Stimulated activated CD4-positive, alpha-beta T cell treated with anti-CD3 and anti-CD28 coated beads, Interleukin-15, amount 100 ng/mL, for 1 hour (primary cell): ENCODE measurements at places on chromosomes 13 and 19.

DNA sequence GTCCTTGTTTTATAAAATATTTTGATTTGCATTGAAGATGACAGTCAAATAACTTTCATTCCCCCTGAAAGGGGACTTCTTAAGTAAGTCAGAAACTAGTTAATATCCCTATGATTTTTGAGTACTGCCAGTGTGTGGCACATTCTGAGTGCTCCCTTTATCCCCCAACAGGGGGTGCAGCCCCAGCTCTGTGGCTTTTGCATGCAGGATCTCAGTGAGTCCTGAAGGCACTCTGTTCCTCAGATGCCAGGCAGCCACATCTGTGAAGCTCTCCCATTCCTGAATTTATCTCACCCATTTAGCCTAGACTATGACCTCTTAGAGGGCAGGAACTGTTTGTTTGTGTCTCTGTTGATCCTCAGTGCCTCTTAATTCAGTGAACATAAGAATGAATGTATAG is 123.1 kb downstream of the CDK8 start:
- DNase-seq, result no peak

DNA sequence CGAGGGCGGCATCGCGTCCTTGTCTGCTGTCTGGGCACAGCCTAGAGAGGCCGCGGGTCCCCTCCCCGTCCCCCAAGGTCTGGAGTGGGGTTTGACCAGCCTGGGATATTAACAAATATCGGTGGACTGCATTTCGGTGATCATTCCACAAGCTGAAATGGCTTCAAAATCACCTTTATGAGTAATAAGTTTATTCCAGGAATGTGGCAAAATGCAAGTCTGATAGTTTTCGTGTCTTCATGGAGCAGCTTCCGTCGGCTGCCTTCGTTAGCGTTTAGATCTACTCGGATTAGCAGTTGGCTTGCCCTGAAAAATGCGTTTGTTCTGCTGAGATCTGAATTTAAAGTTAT is 1.1 kb upstream of the GJA3 start:
- no peak for DNase-seq

- DNase-seq, result no peak
Observed at GRCh38 chr13:48411147-48411794, 1.6 kb downstream of the LPAR6 start.

DNA sequence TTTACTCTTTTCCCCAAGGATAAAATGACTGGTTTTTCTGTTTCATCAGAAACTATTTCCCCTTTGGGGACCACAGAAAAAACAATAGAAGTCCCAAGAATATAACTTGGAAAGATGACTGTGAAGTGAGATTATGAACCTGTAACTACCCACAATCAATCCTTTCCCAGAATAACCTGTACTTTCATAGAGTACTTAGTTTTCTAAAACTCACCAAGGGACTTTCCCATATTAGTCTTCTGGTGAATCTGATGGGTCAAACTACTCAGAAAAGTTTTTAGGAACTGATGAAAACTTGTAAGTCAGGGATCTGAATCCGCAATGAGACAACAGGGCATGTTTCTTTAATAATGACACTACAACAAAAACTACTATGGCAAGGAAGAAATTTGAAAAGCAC is 62.6 kb downstream of the STK24 start:
- no peak for DNase-seq

GRCh38 chr13:97567510-97568243 is 133.7 kb downstream of the RAP2A start:
- DNase-seq, result no peak

DNA sequence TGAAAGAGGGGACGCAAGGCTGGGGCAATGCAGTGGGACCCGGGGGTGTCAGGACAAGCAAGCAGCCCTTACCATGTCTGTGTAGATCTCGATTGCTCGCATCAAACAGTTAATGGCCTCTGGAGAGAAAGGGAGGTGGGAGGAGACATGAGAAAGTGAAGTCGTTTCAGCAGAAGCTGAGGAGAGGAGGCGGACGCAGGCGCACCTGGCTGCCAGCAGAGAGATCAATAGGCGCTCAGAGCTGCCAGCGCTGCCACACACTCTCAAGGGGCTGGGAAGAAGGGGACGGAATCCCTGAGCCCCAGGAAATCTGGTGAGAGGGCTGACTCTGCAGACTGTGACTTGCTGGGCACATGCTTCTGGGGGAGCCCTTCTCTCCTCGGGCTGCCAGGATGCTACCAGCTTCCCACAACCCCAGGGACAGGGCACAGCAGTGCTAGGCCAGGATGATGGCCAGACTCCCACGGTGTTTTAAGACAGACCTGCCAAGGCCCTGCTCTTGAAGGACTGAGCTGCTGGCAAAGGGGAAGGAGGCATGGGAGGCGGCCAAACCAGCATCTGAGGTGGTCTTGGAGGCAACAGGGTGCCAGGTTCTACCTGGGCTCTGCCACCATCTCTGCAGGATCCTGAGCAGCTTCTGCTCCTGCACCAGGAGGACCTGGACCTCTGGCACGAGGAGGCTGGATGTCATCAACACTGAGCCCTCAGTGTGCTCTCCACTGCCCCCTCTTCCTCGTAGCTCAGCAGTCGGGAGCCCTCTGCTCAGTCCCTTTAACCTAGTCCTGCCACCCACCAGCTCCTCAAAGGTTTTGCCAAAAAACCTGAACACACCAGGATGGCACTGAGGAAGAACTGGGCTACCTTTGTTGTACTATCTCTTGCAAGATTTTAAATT is 11.7 kb upstream of the KPTN start:
- DNase-seq, result no peak

DNA sequence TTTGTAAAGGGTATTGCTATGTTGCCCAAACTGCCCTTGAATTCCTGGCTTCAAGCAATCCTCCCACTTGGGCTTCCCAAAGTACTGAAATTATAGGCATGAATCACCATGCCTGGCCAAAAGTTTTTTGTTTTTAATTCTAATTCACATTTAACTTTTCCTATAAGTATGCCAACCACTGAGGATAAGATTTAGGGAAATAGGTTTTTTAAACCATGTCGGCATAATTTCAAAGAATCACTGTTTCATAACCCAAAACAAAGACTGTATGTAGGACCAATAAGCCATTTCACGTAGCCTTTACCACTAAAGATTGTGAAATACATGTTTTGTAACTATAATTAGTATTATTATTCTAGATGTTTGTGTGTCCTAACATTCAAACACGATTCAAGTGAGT is 8.2 kb downstream of the ZDHHC20 start:
- no peak for DNase-seq

DNA sequence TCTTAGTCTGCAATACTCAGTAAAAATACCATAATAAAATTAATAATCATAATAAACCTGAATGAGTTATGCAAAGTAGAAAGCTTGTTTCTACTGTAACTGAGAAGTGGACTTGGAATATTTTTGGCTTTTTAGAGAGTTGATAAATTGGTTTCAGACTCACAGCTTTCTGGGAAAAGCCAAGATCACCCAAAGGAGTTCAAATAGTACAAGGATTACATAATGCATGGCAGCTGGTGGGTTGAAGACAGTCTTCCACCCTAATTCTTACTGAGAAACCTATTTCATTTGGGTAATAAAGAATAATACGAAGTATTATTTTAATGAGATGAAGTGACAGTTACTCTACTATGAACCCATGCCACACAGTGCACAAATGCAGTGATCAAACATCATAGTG is 139.4 kb upstream of the KLF12 start:
- no peak for DNase-seq

- no peak for DNase-seq
Observed at GRCh38 chr13:59721926-59722910, 441.5 kb downstream of the DIAPH3 start.

GRCh38 chr19:45421947-45422498 is 1.7 kb downstream of the ERCC1 start:
- DNase-seq, result no peak

- DNase-seq, result no peak
Observed at GRCh38 chr13:67273001-67273400, 42.9 kb upstream of the PCDH9 start.

DNA sequence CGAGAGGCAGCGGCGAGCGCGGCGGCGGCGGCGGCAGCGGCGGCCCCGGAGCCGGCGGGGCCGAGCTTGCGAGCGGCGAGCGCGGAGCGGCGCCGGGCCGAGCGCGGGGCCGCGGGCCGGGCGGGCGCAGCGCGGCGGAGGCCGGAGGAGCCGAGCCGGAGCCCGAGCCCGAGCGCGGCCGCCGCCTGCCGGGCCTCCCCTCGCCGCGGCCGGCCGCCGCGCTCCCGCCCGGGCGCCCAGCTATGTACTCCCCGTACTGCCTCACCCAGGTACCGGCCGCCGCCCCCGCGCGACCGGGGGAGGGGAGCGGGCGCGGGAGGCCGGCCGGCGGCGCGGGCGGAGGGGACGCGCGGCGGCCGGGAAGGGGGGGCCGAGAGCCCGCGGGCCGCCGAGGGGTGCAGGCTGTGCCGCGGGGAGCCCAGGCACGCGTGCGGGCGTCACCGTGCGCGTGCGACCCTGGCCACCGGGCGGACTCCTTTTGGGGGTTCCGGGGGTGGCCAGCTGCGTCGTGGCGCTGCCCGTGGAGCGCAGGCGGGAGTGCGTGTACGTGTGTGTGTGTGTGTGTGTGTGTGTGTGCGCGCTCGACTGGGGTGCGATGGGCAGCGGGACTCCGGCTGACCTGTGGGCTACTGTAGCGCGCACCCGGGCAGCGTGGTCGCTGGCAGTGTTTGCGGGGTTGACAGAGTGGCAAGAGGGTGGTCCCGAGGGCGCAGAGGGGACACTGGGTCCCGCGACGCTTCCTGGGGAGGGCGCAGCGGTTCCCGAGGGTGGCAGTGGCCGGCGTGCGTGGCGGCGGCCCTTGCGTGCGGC is 526 bp downstream of the NFIX start:
- DNase-seq, result no peak

DNA sequence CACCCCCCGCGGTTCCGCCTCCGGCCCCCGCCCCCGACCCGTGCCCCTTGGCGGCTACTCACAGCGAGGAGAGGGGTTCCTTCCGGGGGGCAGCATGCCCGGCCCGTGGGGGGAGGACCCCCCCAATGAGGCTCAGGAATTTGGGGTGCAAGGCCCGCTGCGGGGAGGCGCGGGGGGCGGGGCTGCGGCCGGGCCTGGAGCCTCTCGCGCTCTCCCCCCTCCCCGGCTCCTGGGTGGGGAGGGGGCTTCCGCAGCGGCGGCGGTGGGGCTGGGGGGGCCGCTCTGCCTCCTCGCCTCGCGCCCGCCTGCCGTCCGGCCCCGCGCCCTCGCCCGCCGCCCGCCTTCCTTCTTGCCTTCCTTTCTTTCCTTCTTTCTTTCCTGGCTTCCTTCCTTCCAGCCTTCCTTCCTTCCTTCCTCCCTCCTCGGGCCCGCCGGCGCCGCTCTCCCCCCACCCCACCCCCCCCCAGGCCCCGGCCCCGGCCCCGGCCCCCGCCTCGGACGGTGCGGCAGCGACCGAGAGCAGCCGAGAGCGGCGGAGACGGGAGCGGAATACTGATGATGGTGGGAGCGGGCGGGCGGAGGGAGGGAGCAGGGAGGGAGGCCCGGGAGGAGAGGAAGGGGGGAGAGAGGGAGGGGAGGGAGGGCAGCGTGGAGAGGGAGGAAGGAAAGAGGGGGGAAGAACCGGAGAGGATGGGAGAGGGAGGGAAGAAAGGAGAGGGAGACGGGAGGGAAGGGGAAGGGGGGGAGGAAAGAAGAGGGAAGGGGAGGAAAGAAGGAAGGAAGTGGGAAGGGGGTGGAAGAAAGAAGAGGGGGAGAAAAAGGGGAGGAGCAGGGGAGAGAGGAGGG is at the start of gene LRRC4B:
Gene LRRC4B (minus strand): TSS at position 554 of the 846 bp plus-strand sequence. CDS start 19,597 bp downstream, outside the sequence.
- no peak for DNase-seq

GRCh38 chr19:40604647-40605215 is 3.6 kb downstream of the LTBP4 start:
- DNase-seq, result no peak

DNA sequence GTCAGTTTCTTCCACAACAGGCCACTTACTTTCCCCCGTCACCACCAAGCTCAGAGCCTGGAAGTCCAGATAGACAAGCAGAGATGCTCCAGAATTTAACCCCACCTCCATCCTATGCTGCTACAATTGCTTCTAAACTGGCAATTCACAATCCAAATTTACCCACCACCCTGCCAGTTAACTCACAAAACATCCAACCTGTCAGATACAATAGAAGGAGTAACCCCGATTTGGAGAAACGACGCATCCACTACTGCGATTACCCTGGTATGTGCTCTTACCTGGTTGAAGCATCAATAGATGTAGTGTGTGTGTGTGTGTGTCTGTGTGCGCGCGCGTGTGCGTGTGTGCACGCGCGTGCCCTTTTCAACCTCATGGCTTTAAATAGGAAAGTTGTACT is 3.7 kb downstream of the KLF5 start:
- DNase-seq, result no peak

- DNase-seq, result no peak
Observed at GRCh38 chr13:27666951-27667350, 45.3 kb downstream of the POLR1D start.
